ENCODE measurements at places on chromosomes 7 and 10.
A peak's percentile ranks its signal among the peaks of the same experiment; 100 is the strongest.

DNA sequence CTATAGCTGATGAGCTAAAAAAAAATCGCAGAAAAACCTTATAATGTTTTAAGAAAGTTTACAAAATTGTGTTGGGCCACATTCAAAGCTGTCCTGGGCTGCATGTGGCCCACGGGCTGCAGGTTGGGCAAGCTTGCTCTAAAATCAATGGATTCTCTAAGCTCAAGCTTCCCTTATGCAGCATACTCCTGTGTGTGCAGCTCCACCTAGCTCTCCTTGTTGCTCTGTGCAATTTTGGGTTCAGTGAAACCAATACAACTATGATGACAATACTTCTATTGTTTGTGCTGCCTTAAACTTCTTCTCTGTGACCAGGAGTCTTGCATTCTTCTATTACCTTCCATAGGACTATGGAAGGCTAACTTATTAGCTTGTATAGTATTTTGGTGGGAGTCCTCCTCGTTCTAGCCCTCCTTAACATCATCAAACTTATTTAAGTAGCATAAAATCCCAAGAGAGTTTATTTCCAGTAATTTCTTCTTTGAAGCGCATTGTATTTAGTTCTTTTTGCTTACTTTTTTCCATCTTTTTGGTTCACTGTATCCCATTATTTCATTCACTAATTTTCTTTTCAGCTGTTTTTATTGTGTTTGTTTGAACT is 170.9 kb upstream of the SMIM30 start:
- no peak for DNase-seq

DNA sequence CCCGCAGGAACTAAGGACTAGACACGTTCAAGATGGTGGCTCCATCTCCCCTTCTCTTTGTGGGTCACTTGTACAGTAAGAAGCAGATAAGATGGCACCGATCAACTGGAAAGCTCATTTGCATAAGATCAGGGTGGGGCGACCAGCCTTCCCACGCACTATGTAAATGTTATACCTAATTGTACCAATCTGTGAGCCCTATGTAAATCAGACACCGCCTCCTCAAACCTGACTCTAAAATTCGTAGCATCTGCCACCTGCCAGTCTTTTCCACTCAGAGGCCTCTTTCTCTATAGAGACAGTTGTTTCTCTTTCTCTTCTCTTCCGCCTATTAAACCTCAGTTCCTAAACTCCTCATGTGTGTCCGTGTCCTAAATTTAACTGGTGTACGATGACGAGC is 324.5 kb downstream of the PHF14 start:
- DNase-seq, result no peak

DNA sequence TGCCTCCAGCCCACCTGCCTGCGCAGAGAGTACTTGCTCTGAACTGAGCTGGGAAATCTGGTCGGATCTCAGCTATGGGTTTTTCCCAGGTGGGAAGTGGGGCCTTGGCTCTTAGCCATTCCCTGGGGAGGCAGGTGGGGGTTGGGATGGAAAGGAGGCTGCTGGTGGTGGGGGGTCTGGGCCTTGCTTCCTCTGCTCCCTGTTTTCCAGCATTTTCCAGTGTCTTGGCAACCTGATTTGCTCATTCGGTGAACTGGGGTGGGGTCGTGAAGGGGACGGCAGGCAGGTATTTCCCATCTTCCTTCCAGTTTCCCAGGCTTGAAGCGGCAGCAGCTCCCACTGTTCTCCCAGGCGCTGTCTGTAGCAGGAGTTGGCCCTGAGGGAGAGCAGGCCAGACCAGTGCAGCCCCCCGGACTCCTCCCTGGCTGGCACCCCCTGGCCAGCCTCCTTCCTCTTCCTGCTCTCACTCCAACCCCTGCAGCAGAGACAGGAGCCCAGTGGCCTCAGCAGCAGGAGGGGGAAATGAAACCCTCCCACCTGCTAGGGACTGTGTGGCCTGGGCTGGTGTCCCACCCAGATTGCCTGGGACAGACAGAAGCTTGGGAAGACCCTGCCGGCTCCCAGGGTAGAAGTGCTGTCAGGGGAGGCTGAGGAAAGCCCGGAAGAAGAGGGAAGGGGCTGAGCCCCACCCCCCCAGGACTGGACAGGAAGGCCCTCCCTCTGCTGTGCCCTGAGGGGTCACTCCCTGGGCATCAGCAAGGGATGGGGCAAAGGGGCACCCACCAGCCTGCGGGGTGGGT is 6.6 kb downstream of the TRIM8 start:
- DNase-seq, result no peak

- DNase-seq, result no peak
These were observed 1.6 kb downstream of the ADCK2 start for GRCh38 chr7:140674356-140674800.

GRCh38 chr7:15851201-15851600 is 164.7 kb upstream of the MEOX2 start:
- no peak for DNase-seq

GRCh38 chr7:30650421-30650808 is 31.8 kb downstream of the CRHR2 start:
- DNase-seq, result no peak

GRCh38 chr10:3514691-3515090 is 270.3 kb downstream of the KLF6 start:
- no peak for DNase-seq

DNA sequence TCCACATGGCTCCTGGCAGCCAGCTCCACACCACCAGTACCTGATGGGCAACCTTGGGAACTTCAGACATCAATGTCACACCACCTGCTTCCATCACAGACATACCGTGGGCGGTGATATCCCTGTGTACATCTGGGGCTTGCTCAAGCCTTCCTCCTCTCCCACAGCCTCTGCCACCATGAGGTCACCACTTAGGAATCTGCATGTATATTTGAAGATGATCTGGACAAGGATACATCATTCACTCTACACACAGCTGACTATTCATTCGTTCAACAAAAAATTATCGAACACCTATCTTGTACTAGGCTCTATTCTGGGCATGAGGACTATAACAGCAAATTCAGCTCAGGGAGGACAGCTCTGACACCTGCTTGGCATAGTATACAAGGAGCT is 6.8 kb downstream of the DLG5 start:
- no peak for DNase-seq

- no peak for DNase-seq
These were observed 743 bp downstream of the ADAP1 start for GRCh38 chr7:953547-954327.

GRCh38 chr10:78194050-78194449 is 160.4 kb downstream of the RPS24 start:
- no peak for DNase-seq

- no peak for DNase-seq
These were observed 7.2 kb upstream of the OGDH start for GRCh38 chr7:44599222-44599621.

GRCh38 chr7:119720541-119720940 is 552.4 kb upstream of the KCND2 start:
- DNase-seq, result no peak

DNA sequence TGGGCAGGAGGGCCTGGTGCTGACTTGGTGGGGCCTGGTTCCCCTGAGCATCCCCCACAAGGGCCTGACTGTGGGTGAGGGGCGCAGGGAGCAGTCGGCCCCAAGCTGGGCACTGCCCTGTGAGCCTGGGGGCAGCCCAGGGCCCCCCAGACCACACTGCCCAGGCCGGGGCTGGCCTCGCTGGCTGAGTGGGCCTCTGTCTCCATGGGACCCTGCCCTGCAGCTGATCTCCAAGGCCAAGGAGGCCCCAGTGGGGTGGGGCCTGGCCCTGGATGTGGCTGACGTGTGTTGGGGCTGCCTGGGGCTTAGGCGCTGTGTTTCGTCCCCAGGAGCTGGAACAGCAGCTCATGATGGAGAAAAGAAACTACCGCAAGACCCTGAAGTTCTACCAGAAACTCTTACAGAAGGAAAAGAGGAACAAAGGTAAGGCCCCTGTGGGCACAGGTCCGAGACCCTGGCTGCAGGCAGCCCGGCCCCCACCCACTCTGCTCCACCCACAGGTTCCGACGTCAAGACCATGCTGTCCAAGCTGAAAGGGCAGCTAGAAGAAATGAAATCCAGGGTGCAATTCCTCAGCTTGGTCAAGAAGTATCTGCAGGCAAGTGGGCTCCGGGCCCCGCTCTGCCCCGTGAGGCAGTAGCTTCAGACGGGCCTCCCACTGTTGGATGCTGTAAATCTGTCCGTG is 23.5 kb upstream of the UTF1 start:
- DNase-seq, result no peak

DNA sequence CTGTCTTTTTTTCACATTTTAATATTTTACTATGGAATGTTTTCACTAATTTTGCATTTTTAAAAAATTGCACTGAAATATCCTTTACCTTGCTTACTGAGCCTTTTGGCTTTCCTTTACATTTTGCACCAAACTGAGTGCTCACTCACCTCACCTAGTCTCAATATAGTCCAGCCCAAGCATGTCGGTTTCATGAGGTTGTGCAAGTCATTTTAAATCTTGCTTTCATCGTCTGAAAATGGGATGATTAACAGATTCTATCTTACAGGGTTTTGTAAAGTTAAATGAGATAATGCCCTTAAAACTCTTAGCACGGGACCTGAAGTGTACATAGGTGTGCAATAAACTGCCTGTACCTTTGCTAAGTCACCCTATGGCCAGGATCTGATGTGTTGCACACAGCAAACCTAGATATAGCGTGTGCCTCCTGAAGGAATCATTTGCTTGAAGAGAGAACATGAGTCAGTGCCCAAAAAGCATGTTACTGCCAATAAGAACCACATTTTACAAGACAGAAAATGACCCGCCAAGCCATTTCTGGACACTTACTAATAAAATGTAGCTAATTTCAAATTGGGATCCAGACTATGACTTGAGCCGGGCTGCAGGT is 199.8 kb downstream of the JCAD start:
- DNase-seq, result no peak

DNA sequence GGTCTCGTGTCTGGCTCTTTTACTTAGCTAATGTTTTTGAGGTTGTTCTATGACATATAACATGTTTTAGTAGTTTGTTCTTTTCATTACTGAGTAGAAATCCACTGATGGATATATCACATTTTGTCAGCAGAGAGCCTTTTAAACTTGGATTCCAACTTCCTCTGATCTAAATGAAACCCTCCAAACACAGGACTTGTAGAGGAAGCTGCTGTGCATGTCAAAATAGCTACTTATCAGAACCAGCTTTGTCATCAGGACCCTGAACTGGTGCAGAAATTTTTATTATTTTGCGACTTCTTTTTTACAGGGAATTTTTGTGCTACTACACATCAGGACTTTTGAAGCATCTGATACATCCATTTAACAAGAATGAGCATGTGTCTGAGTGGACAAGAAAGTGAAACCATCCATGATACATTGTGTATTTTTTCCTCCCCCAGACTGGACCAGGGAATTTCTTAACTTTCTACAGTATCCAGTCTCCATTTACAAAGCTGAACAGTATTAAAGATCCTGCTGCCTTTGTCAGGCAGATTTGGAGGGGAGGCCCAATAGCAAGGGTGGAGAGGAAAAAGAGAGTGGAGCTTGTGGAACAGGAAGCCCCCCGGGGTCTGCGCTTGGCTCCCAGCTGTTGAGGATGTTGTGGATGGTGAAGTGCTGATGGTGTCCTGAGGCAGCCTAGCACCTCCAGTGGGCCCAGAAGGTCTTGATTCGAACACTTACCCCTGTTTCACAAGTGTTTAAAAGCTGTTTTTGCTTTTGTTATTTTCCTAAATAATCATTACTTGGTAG is 29.3 kb upstream of the MTPAP start:
- no peak for DNase-seq

DNA sequence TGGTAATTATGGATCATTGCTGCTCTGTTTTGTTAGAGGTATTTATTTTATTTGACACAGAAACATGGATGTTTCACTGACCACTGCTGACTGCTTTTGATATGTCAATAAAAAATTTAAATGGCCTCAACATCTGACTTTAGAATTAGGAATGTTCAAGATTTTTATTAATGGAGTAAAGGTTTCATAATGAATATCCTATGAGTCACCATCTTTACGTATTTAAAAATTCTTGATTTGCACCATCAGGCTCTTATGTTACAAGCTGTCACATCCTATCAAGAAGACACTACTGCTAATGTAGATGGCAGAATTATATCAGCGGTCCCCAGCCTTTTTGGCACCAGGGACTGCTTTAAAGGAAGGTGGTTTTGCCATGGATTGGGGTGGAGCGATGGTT is 578.7 kb upstream of the NRP1 start:
- DNase-seq, result no peak

GRCh38 chr10:17617031-17617911 is at the start of gene HACD1:
HACD1 (minus strand) TSS chr10:17617374; CDS start chr10:17617339, 35 bp downstream.
- peak; percentile 24 for DNase-seq

DNA sequence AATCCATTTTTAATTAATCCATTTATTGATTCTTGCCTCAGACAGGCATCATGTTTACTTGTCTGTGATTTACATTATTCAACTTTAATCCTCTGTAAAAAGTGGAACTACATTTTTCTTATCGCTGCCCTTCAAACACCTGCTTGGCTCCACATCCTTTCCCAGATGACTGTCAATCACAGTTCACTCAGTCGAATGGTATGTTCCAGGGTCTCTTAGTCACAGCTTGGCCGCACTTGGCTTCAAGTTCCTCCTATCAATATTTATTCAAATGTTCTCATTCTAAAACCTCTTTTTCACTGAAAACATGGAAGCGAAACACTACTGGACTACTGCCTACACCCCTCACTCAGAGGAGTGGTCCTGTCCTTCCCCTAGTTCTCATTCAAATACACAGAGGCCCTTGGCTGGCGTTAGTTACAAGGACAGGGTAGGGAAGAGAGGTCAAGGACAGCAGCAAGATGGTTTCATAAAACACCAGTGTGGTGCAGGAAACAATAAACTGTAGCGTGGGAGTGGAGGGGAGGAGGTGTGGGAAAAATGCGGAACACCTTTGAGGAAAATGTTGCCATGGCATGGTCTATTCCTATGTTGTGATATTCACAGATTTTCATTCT is 143.2 kb downstream of the USP6NL start:
- no peak for DNase-seq

GRCh38 chr10:31799181-31799580 is 129.4 kb downstream of the ARHGAP12 start:
- DNase-seq, result no peak

GRCh38 chr7:40889539-40889938 is 754.7 kb downstream of the SUGCT start:
- DNase-seq, result no peak

GRCh38 chr7:923108-924041 is 31.1 kb downstream of the ADAP1 start:
- DNase-seq, result no peak

DNA sequence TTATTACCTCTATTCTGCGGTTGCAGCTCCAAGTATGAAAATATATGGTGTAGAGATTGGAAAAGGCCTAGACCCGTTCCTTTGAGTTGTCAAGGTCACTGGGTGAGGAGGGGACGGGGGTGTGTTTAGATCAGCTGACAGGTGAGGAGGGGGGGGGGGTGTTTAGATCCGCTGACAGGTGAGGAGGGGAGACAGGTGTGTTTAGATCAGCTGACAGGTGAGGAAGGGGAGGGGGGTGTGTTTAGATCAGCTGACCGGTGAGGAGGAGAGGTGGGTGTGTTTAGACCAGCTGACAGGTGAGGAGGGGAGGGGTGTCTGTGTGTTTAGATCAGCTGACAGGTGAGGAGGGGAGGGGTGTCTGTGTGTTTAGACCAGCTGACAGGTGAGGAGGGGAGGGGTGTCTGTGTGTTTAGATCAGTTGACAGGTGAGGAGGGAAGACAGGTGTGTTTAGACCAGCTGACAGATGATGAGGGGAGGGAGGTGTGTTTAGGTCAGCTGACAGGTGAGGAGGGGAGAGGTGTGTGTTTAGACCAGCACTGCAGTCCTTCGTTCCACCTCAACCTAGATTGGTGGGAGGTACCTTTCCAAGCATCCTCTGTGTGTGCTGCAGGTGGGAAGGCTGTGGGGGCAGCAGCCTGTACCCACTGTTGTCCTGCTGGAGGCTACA is 655.0 kb upstream of the ADARB2 start:
- DNase-seq, result no peak
